ENCODE measurements at places on chromosomes 2 and 18.

- DNase-seq, result no peak
These were observed 573 bp downstream of the STAM2 start for GRCh38 chr2:152175012-152175367.

GRCh38 chr18:73939391-73939790 lies 208.2 kb downstream of the FBXO15 start:
- DNase-seq, result no peak

GRCh38 chr2:75751824-75752468 lies 41.2 kb upstream of the GCFC2 start:
- DNase-seq, result no peak

GRCh38 chr2:201955702-201956141 lies 77.9 kb upstream of the FZD7 start:
- DNase-seq, result no peak

- DNase-seq, result no peak
These were observed 18.3 kb downstream of the YPEL5 start for GRCh38 chr2:30165050-30165520.

- DNase-seq, result no peak
These were observed 296.2 kb upstream of the ZC3H15 start for GRCh38 chr2:186189816-186190215.

GRCh38 chr2:241813644-241814392 lies 4.8 kb downstream of the NEU4 start:
- DNase-seq, result no peak

DNA sequence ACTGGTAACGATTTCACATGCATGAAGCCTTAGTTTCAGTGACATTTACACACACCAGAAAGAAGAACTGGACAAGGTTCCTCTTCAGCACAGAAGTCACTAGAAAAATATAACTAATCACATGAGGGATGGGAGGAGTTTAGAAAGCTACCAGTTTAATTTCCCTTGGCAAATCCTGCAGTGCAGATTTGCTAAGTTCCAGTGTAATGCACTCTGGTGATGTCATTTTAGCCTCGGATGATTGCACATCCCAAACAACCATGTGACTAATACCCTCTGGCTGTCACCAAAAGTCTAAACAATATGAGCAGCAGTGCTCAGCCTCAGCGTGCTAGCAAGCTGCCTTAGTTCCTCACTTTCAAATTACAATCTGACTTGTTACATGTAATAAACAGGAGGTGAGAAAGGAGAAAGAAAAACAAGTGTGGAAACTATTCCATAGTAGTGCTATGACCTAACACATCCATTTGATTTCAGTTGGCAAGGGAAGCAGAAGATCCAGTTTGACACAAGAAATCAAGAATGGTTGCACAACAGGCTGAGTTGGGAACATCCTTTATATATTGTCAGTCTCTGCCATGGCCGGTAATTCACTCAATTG lies 35.3 kb upstream of the PPP1CB start:
- no peak for DNase-seq

- DNase-seq, result no peak
These were observed 18.0 kb upstream of the AP1S3 start for GRCh38 chr2:223855426-223855825.

- DNase-seq, result no peak
These were observed 25.6 kb upstream of the TMEM178A start for GRCh38 chr2:39640107-39640506.

DNA sequence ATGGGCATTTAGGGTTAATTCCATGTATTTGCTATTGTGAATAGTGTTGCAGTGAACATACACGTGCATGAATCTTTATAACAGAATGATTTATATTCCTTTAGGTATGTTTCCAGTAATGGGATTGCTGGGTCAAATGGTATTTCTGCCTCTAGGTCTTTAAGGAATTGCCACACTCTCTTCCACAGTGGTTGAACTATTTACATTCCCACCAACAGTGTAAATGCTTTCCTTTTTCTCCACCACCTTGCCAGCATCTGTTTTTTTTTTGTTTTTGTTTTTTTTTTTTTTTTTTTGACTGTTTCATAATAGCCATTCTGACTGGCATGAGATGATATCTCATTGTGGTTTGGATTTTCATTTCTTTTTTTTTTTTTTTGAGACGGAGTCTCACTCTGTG lies 62.4 kb downstream of the GTF3C3 start:
- no peak for DNase-seq

- DNase-seq, result no peak
These were observed 210.9 kb upstream of the PKDCC start for GRCh38 chr2:41836948-41837347.

DNA sequence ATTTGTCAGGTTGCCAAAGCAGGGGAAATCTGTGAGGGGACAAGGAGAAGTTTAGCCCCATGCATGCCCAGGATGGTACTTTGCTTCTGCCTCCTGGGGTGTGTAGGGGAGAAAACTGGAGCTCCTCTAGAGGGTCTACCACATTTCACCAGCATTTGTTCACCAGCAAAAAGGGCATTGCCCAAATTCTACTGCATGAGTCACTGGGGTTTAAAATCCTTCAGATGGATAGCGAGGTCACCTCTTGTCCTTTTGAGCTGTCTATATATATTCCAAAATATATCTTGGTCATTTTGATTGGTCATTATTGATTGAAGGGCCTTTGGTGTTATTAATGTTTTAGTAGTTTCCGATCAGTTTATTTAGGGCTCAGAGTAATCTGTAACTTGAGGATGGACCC lies 18.7 kb downstream of the FHOD3 start:
- DNase-seq, result no peak

DNA sequence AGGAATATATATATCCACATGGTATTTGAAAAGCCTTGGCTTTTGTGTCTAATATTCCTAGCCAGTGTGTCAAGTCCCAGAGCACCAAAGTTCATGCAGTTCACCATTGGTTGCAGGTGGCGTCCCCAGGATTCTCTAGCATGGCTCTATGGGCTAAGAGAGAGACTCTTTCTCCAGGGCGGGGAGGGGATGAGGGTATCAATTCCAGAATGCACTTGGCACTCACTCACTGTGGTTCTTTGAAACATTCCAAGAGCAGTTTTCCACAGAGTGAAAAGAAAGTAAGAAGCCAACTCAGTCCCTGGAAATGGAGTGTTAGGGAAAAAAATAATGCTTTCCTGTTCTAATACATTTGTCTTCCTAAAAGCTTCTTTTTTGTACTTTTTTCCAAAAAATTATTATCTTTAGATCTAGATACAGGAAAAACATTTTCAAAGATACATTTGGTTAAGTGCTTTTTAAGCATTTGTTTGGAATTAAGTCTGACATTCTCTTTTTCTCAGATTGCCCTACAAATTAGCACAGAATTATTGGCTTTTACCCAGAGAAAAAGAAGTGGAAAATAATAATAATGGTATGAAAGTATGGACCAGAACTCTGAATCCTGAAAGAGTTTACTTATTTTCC lies 239.9 kb downstream of the PAX3 start:
- DNase-seq, result no peak

DNA sequence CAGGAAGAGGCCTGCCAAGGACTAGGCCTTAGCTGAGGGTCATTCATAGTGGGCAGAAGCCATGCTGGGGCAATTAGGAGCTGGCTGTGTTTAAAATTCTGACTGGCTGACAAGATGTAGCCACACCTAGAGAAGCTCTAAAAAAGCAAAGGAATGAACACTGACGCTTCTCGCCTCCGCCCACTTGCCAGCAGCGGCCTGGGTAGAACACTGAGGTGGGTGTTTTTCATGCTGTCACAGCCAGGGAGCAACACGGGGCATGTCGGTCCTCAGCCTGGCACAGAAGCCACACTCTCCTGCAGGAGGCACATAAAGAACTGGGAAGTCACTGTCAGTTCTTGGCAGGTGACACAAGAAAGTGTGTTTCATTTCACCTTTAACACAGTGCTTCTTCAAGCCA lies 10.4 kb downstream of the CHST10 start:
- peak; percentile 22 for DNase-seq

- DNase-seq, result no peak
These were observed 948.8 kb upstream of the FAM98A start for GRCh38 chr2:34547900-34548299.

GRCh38 chr2:206989311-206989710 lies 50.0 kb downstream of the CPO start:
- DNase-seq, result peak; percentile 56

- DNase-seq, result no peak
These were observed 31.9 kb upstream of the ITGA6 start for GRCh38 chr2:172395503-172395902.

- DNase-seq, result no peak
These were observed 166.2 kb downstream of the PHLPP1 start for GRCh38 chr18:62881509-62882016.

GRCh38 chr2:100887713-100888495 lies 68.0 kb downstream of the NPAS2 start:
- no peak for DNase-seq

All from activated CD8-positive, alpha-beta memory T cell treated with anti-CD3 and anti-CD28 coated beads, Interleukin-2, amount 50 U/mL, for 48 hours (primary cell).